ENCODE measurements at places on chromosomes 7 and 10.

- no peak for DNase-seq
Observed at GRCh38 chr7:106165337-106165736, 53.2 kb upstream of the SYPL1 start.

DNA sequence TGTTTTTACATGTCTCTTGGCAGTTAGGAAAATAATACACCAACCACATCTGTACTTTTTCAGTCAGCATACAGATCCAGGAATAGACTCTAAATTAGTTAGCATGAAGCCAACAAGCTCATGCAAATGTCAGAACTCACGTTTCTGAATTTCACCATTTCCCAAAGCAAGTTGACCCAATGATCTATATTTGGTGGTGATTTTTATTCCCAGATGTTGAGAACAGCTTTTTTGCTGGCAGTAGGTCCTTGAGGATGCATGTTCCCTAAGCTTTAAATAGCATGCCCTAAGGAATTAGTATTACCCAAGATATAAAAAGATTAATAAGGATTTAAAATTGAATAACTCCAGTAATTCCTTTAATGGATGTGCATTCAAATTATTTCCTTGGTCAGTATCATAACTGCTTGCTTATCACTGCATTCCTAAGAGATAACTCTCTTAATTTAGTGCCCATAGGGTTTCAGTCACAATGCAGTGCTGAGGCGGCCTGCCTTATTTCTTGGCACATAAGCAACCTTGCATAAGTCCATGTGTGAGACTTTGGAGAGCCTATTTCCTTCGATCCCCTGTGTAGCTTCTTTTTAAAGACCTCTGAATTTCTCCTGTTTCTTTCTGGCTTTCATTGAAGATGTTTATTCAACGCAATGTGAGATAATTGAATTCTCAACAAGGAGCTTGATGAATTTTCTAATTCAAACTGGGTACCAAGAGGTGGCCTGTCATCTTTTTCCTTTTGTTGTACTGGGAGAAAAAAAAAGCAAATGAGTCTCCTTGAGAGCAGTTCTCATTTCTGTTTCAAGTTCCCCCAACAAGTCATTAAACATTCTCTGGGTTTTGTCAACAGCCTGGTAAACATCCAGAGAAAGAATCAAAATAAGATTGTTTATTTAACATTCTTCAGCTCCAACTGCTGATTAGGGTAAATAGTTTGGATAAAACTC, 135.3 kb upstream of the MEOX2 start:
- no peak for DNase-seq

GRCh38 chr10:49612513-49613164, 1.2 kb upstream of the CHAT start:
- no peak for DNase-seq

DNA sequence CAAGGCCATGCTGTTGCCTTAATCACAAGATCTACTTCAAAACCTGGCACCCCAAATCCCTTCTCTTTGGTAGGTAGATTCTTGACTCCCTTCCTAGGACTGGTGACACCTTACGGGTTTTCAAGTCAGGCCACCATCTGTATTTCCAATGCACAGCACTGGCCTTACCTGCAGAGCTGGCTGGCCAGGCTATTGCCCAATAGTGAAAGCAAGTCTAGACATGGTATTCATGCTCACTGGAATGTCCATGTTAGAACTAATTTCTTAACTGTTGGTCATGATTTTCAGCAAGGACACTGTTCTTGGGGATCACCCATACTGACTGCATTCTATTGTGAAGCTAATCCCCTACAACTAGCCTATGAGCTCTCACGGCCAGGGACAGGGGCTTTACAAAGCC, 313.1 kb upstream of the RNF32 start:
- no peak for DNase-seq

GRCh38 chr10:77613476-77614130, 24.0 kb downstream of the KCNMA1 start:
- DNase-seq, result no peak

- DNase-seq, result no peak
Observed at GRCh38 chr10:97333601-97334369, 744 bp downstream of the FRAT2 start.

DNA sequence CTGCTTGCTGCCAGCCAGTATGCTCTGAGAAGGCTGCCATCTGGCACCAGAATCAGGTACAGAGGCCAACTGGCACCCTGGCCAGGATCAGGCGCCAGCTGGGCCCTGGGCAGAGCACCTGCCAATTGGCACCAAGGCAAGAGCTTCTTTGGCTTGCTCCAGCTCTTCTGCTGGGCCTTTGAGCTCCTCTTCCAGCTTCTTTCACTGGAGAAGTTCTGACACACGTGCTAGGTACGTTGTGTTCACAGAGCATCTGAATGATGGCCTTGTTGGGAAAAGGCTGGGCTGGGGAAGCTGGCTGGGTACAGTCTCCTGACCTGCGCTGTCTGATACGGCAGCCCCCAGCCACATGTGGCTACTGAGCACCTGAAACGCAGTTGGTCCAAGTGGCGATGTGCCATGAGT, 31.7 kb upstream of the OPALIN start:
- no peak for DNase-seq

All from CD4-positive, alpha-beta T cell treated with Interleukin-2 at 100 ng/mL for 4 hours (primary cell).